NCI-H1436 treated with DMSO at 0.1 percent for 48 hours (cell line): ENCODE measurements at places on chromosomes 2 and 18.
A peak's percentile ranks its signal among the peaks of the same experiment; 100 is the strongest.

- DNase-seq, result no peak
Measured at GRCh38 chr2:85770369-85770768, 16.6 kb downstream of the ATOH8 start.

DNA sequence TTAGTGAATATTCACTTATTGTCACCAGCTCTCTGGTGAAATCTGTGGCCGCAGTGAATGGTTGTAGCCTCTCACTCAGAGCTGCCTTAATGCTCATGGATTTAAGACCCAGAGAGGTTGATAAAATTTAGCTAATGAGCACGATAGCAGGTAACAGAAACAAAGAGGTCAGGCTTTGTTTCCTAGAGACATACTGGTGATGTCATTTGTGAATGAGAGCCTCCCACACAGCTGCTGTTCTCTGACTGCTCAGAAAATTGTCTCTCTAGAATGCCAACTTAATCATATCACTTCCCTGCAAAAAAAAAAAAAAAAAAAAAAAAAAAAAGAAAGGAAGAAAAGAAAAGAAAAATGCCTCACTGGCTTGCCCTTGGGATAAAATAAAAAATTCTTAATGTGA lies 411.7 kb upstream of the MYT1L start:
- DNase-seq, result peak; percentile 51

- no peak for DNase-seq
Measured at GRCh38 chr2:168076731-168077130, 170.7 kb downstream of the STK39 start.

DNA sequence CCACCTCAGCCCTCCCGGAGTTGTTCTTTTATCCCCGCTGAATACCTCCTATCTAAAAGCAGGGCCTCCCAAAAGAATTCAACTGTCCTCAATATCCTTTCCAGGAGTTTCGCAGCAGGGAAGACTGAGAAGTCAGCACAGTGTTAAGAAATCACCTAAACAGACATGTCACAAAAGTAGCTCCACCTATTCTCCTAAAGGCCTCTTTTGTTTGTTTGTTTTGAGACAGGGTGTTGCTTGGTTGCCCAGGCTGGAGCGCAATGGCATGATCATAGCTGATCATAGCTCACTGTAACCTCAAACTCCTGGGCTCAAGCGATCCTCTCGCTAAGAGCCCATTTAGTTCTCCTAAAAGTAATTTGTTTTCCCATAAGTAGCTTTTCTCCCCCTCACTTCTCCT lies 53.8 kb downstream of the TEX44 start:
- DNase-seq, result no peak

DNA sequence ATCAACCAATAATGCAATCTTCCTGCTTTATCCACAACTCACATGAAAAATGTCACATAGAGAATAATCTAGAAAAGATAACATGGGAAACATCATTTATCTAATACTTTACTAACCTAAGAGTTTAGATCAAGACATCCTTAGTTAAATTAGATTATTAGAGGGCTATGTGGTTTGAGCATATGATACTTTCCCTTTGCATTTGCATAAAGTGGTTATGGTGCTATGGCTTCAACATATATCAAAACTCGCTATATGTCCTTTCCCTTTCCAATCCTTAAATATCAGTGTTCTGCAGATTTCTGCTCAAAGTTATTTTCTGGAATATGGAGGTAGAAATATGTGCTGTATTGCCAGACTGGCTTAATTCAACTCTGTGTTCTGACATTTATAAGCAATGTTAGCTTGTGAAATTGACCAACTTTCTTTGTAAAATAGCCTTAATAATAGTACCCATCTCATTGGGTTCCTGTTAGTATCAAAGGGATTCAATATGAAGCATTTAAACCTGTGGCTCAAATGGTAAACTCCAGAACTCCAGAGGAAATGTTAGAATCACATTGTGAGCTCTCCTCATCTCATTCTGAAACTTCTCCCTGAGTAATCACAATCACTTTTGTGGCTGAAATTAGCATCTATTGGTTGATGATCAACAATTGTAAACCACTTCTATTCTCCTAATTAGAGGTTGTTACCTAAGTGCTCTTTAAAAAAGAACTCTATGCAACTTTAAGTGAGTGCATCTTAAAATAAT lies 1089.9 kb upstream of the SLC39A10 start:
- no peak for DNase-seq

DNA sequence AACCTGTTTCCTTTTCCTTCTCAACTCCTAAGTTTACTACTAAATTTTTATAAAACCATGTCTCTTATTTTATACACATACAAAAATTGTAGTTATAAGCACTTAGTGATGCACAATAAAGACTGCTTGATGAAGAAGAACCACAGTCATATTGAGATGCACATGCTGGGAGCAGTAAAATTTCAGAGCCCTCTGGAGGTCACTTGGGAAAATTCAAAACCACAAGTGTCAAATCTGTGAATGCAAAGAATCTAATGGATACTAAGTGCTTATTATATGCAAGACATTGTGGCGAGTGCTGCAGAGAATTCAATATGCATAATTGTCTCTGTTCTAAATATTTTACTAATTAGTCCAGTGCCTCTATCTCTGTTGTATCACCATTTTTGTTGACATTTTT lies 180.5 kb downstream of the VWC2L start:
- no peak for DNase-seq

GRCh38 chr2:47014564-47015051 lies 99.0 kb upstream of the MCFD2 start:
- no peak for DNase-seq

GRCh38 chr2:214135966-214136365 lies 274.9 kb upstream of the VWC2L start:
- DNase-seq, result no peak

DNA sequence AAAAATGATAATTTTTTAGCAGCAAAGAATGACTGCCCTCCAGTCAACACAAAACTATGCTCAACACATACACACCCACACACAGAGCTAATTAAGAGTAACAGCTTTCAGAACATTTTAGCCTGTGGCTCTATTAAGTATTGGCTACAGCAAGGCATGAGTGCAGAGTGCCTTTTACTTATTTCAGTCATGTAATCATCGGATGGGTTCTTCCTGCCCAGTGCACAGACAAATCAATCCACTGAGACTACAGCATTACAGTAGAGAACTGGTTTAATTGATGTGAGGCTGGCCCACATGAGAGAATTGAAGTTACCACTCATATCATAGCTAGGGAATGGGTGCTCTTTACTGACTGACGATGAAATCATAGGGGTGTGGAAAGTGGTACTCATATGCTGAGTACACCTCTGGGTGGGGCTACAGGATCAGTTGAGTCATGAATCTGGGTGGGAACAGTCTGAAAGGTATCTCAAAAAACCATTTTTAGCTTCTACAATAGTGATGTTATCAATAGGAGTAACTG lies 241.0 kb downstream of the FSIP2 start:
- DNase-seq, result no peak

GRCh38 chr2:151760139-151760650 lies 25.9 kb upstream of the NEB start:
- DNase-seq, result no peak

- no peak for DNase-seq
Measured at GRCh38 chr2:939936-940601, 10.6 kb upstream of the SNTG2 start.

- no peak for DNase-seq
Measured at GRCh38 chr2:96241900-96242611, 23.7 kb downstream of the TMEM127 start.

GRCh38 chr18:79102886-79103285 lies 33.7 kb downstream of the ATP9B start:
- DNase-seq, result no peak

- DNase-seq, result no peak
Measured at GRCh38 chr2:39947294-39948015, 168.4 kb upstream of the THUMPD2 start.

GRCh38 chr2:218988164-218988563 lies 3.2 kb upstream of the FEV start:
- no peak for DNase-seq

- no peak for DNase-seq
Measured at GRCh38 chr2:11746807-11747459, 501 bp downstream of the LPIN1 start.

DNA sequence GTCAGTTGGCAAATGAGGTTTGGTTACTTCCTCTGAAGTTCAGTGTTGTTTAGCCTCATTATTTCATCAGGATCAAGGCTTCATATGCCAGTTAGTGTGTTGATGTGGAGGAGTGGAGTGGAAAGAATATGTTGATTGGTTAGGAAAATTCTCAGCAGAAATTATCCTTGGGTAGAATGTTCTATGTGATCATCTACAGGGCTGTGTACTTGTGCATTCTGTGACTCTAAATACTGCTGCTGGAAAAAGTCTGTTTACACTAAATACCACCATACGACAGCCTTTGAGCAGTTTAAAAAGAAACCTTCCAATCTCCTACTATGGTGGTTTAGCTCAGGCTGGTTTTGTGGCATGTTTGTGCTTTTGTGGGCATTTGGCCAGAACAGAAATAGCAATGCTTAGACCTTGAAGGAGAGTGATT lies 25.8 kb downstream of the CAB39 start:
- no peak for DNase-seq

- no peak for DNase-seq
Measured at GRCh38 chr2:238868067-238868524, 20.2 kb downstream of the TWIST2 start.

DNA sequence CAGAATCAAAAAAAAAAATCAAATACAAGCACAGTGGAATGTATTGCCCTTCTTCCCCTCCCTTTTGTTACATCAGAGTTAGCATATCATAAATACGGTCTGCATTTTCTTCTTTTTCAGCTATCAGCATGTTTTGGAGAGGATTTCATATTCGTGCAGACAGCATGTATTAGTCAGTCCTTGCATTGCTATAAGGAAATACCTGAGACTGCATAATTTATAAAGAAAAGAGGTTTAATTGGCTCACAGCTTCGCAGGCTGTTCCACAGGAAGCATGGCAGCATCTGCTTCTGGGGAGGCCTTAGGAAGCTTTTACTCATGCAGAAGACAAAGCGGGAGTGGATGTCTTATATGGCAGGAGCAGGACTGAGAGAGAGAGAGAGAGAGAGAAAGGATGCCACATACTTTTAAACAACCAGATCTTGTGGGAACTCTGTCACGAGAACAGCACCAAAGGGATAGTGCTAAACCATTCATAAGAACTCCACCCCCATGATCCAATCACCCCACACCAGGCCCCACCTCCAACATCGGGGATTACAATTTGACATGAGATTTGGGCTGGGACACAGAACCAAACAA lies 8.9 kb downstream of the IL1B start:
- DNase-seq, result no peak

DNA sequence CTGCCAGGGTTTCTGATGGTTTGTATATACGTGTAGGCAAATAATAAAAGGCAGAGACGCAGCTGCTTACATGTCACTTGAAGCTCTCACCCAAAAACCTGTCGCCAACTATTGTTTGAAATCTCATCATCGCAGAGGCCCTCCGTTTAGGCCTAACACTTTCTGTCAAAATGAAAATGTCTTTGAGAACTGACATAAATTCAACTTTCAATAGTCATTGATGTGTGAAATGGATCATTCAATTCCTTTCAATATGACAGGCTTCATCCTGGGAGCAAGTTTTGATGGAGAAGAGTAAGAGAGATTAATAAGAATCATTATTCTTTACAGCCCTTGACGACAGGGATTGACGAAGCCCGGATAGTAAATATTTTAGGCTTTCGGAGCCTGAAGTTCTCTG lies 2.7 kb downstream of the ACTG2 start:
- no peak for DNase-seq

DNA sequence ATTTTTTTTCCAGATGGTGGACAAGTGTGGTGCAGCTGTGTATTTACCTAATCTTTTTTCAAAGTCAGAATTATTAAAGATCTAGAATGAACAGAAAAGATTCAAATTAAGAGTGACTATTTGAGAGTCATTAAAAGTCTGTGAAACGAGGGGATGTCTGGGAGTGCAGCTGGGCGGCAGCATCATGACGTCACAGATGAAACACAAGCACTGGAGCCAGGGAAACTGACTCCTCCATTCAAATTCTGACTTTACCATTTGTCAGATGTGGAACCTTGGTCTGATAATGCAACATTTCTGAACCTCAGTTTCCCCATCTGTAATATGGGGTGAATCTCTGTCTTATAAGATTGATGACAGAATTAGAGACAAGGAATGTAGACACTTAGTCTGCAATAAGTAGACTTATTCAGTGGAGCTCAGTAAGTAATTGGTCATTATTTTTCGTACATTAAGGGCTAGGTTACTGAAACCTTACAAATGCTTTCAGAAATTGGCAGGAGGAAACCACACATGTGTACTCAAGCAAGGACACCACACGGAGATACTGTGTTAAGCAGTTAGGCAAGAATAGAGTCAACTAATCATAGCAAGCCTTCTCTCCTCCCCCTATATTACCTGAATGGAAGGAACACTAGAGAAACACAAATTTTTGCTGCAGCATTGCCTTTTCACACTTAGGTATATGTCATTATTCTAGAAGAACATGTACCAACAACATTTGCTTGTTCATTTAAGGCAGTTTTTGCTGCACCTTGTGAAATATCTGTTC lies 27.8 kb upstream of the CXXC1 start:
- DNase-seq, result no peak

DNA sequence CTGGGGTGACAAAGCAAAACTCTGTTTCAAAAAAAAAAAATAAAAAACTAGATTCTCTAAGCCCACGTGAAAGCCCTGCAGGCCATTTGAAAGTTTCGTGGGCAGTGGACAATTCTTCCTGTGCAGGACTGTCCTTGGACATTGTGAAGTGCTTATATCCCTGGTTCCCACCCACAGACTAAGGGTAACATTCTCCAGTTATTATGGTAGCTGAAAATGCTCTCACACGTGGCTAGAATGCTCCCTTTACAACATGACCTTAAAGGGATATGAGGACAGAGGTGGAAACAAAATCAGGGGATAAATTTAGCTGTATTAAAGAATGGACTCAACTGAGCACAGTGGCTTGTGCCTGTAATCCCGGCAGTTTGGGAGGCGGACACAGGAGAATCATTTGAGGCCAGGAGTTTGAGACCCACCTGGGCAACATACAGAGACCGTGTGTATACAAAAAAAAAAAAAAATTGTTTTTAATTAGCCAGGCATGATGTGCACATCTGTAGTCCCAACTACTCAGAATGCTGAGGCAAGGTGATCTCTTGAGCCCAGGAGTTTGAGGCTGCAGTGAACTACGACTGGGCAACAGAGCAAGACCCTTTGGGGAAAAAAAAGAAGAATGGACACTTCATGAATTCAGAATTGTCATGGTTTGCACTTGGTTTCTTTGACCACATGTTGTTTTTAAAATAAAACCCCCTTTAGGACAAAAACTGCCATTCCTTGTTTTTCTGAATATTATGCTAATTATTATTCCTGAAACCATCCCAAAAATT lies 167.9 kb downstream of the MGAT5 start:
- no peak for DNase-seq

- DNase-seq, result no peak
Measured at GRCh38 chr2:68234405-68234804, 17.9 kb downstream of the PPP3R1 start.

GRCh38 chr2:21772624-21773023 lies 648.9 kb downstream of the TDRD15 start:
- DNase-seq, result no peak

GRCh38 chr2:109318150-109318948 lies 189.3 kb downstream of the SH3RF3 start:
- no peak for DNase-seq
